ENCODE measurements at places on chromosomes 4 and X. TPM values are rescaled to one million over a fixed set of nuclear protein-coding genes. Genes with fewer than 3 reads are reported as not detected.

- DNase-seq: no peak
Observed at GRCh38 chr4:19686456-19686855, 565.2 kb upstream of the SLIT2 start.

DNA sequence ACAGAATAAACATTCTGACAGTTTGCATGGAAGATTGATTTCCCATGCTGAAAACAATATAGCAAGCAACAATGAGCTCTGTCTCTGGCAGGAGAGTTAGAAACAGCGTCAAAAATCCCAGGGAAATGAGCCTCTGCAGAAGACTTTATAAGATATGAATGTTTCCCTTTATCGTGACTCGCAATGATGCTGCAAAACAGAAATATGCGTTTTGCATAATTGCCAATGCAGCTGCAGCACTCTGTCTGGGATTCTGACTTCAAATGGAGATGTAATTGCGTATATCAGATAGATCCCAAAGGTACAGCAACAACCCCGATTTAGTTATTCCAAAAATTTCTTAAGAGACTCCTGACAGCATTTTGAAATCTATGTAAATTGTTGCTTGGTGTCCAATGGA lies 702.4 kb upstream of the EPHA5 start:
- no peak for DNase-seq

TBX22 gene
- not detected for total RNA-seq

AWAT2 gene
- not detected for total RNA-seq

GRCh38 chrX:37409278-37409677 lies 60.1 kb downstream of the PRRG1 start:
- no peak for DNase-seq

DNA sequence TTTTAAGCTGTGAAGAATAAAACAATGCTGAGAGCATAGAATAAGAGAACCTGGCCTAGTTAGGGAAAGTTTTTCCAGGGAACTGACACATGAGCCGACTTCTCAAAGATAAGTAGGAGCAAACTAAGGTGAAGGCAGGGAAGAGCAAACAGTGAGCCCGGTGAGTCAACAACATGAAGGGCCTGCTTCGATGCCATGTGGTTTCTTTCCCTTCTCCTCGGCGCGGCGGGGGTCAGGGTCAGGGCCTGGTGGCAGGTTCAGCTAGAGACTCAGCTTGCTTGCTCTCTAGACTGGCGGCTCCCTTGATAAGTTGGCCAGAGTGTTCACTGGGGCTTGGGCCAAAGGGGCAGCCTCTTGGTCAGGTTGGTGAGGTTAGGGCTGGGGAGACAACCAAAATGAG lies 81.1 kb downstream of the DLG3 start:
- DNase-seq: no peak

- no peak for DNase-seq
Observed at GRCh38 chr4:141009931-141010330, 123.3 kb downstream of the RNF150 start.

- DNase-seq: peak; percentile 42
Observed at GRCh38 chr4:177441061-177441802, 1.0 kb downstream of the AGA start.

DNA sequence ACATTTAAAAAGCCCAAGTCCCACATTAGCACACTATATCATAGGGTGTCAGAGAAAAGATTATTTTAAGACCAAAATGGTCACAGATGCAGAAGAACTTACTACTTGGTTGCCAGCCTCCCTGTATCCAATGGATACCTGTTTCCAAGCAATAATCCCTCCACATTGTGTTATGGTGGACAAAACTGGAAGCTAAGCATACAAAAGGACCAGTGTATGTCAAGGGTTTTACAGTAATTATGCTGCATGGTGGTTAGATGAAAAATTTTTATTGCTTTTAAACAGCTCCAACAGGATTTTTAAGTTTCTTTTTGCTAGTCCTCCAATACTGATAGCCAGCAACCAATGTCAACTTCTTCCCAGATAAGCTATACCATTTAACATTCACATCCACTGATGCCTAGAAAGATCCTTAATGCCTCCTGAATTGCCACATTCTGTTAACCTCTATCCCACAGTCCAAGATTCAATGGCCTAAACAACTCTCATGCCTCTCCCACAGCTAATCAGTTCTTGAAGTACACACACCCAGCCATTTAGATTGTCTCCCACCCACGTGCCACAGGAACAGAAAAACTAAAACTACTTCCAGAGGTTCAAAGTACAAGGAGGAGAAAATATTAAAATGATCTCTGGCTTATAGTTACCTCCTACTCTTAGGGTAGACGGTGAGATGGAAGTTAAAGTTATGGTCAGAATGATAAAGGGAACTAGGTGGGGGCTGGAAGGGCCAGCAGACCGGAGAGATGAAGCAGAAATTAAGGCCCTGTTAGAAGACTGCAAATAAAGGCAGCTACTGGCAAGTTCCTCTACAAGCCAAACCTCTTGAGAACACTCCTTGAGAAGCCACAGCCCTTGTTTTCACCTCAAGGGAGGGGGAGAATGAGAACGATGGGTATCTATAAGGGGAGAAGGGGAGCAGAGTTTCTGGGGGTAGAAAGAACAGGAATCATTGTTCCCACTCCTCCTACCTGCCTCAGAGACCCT lies 5.5 kb downstream of the MED14 start:
- no peak for DNase-seq
